Brain (organoid and tissue), 16 donors: ENCODE measurements at places on chromosomes 11 and 22.

- DNase-seq, result no peak
Measured at GRCh38 chr22:30460147-30460546, 11.7 kb downstream of the SEC14L3 start.

DNA sequence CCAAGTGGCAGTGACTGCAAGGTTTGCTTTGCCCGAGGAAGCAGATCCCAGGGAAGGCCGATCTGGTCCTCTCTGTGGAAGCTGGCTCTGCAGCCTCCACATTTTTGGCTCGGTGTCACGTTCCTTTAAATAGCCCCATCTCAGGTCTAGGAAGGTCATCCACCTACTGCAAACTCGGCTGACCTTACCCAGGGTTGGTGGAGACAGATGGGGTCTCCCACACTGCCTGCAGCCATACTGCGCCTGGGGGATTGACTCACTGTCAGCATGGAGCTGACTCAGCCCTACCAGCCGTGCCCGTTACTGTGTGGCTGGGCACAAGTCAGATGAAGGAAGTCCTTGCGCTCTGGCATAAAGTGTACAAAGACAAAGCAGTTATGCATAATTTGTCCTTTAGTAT is 16.9 kb downstream of the CDPF1 start:
- peak; percentile 47 for DNase-seq

GRCh38 chr11:102513869-102514268 is 16.7 kb downstream of the MMP7 start:
- peak; percentile 14 for DNase-seq

- DNase-seq, result no peak
Measured at GRCh38 chr11:60240662-60241061, 2.3 kb downstream of the MS4A4E start.

DNA sequence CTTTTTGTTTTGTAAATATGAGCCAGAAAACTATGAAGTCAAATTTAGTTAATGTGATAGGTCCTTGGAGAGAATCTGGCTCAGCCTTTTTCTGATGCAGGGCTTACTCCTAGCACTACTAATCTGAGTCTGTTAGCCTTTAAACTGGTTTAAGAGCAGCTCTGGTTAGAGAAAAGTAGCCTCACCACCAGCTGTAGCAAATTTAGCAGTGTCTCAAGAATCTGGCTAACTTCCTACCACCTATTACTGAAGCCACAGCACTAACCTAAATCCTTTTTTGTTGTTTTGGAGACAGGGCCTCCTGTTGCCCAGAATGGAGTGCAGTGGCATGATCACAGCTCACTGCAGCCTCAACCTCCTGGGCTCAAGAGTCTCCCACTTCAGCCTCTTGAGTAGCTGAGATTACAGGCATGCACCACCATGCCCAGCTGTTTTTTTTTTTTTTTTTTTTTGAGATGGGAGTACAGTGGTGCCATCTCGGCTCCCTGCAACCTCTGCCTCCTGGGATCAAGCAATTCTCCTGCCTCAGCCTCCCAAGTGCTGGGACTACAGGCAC is 13.9 kb downstream of the RBM4B start:
- DNase-seq, result no peak

- no peak for DNase-seq
Measured at GRCh38 chr22:48084041-48084728, 1321.7 kb downstream of the TBC1D22A start.

GRCh38 chr11:117392001-117392690 is 64.5 kb downstream of the CEP164 start:
- DNase-seq, result no peak

DNA sequence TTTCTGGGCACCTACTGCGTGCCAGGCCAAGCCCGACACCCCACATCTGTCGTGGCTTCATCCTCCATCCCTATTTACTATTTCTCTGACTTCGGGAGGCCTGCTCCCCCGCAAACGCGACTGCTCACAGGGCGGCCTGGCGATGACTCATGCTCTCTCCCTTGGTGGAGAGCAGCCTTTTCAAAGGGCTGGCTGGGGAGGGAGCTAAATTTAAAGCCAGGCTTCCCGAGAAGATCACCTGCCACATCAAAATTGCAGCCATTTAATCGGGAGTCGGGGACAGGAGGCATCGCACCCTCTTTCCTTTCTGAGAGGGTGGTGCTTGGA is 24.9 kb upstream of the SHISAL1 start:
- DNase-seq, result no peak

DNA sequence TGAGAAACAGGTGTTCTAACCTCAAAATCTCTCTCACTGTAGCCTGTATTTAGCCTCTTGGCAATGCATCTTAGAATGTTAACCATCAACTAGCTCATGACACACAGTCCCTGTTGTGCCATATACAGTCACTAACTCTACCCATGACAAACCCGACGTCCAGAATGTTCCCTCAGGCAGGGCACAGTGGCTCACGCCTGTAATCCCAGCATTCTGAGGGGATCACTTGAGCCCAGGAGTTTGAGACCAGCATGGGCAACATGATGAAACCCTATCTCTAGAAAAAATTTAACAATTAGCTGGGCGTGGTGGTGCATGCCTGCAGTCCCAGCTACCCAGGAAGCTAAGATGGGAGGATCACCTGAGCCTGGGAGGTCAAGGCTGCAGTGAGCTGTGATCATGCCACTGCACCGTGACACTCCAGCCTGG is 18.2 kb upstream of the CCDC34 start:
- no peak for DNase-seq

DNA sequence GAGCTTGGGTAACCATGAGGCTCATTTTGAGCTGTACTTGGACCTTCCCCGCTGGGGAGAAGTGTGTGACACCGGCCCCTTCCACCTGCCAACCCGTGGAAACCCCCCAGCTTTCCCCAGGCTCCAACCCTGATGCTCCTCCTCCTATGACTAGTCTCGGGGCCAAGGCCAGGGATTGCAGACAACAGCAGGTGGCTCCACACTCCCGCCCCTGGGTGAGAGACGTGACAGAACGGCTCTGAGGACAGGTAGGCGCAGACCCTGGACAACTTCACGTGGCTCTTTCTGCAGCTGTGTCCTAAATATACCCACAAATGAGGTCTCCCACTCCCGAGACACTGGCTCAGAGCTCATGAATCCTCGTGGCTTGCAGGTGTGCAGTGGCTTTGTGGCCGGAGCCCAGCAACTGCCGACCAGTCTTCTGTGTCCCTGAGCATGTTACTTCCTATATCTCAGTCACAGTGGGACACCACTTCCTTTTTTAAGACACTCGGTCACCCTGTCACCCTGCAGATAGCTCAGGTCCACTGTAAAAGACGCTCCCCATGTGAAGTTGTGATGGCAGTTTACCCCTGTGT is 55.2 kb downstream of the NECTIN1 start:
- no peak for DNase-seq

GRCh38 chr11:32334822-32335221 is 100.5 kb downstream of the WT1 start:
- no peak for DNase-seq

- DNase-seq, result no peak
Measured at GRCh38 chr22:24417901-24418641, 9.3 kb upstream of the ADORA2A start.

DNA sequence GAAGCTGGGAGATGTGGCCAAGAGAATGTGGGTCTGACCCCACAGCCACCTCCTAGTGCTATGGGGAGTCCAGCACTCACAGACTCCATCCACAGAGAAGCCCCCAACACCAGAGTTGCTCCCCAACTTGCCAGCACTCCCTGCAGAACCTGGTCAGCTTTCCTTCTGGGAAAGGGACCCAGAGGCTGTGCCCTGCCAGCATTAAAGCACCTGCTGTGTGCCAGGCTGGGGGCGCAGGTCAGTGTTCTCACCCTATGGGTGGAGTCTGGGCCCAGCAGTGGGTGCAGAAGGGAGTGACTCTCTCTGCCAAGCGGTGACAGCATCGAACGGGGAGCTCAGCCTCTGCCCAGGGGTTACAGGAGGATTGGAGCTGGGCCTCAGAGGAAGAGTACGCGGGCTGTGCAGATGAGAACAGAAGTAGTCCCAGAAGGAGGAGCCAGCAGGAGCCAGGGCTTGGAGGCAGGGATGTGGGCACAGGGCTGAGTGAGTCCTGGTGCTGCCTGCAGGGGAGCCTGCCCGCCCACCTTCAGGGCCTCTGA is 114.4 kb downstream of the MPPED1 start:
- DNase-seq, result no peak

DNA sequence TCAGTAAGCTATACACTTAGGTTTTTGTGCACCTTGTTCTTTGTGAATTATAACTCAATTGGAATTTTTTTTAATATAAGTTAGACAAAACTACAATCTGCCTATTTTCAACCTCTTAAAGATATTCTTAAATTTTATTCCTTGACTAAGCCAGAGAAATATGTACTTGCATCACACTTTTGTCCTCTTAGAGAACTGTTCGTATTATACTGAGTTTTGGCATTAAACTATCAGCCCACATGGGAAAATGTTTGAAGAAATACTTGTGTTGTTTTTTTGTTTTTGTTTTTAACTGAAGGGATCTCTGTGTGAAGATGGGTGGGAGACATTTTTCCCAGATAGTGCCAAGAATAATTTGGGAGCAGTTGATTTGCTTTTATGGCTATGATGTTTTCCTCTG is 25.3 kb downstream of the CEP295 start:
- DNase-seq, result no peak

- DNase-seq, result no peak
Measured at GRCh38 chr22:44275631-44275995, 37.1 kb downstream of the SHISAL1 start.

GRCh38 chr22:47270463-47271135 is 508.1 kb downstream of the TBC1D22A start:
- no peak for DNase-seq

GRCh38 chr11:77171885-77172665 is 44.0 kb downstream of the MYO7A start:
- DNase-seq, result no peak

- DNase-seq, result no peak
Measured at GRCh38 chr11:95508219-95508890, 277.4 kb upstream of the SESN3 start.

GRCh38 chr11:61533039-61533375 is 24.5 kb downstream of the LRRC10B start:
- no peak for DNase-seq

DNA sequence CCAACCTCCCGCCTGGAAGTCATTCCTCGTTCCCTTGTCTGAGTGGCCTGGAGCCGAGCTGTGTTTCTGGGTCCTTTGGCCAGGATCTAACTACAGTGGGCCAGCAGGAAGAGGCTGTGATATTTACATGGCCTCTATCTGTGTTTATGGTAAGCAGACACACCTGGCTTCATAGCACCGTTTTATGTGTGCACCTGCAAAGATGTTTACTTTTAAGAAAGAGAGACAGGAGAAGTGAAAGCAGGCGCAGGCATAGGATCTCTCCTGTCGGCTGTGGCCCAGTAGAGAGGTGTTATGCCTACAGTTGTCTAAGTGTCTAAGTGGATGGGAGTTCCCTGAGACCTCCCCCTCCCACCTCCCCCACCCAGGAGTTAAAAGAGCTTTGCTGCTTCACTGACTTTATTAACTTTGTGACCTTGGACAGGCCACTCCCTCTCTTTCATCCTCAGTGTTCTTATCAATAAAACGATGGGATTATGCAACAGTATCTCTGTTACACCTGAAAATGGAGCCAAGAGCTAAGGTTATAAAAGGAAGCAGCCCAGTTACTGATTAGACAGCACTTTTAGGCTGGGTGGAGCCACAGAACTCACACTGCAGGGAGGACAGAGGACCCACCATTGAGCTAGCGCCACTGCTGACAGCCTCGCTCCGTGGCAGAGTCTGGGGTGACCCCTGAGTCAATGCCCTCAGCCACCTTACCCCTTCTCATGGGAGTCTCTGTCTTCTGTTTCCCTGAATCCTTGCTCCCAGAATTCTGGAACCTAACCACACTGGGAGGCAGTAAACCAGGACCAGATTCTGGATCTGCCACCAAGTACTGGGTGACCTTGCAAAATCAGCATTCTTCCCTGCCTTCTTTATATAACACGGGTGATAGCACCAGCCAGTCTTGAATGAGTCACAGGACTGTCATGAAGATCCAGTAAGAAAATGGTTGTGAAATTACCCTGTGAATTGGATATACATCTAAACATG is 22.0 kb downstream of the ST14 start:
- no peak for DNase-seq

DNA sequence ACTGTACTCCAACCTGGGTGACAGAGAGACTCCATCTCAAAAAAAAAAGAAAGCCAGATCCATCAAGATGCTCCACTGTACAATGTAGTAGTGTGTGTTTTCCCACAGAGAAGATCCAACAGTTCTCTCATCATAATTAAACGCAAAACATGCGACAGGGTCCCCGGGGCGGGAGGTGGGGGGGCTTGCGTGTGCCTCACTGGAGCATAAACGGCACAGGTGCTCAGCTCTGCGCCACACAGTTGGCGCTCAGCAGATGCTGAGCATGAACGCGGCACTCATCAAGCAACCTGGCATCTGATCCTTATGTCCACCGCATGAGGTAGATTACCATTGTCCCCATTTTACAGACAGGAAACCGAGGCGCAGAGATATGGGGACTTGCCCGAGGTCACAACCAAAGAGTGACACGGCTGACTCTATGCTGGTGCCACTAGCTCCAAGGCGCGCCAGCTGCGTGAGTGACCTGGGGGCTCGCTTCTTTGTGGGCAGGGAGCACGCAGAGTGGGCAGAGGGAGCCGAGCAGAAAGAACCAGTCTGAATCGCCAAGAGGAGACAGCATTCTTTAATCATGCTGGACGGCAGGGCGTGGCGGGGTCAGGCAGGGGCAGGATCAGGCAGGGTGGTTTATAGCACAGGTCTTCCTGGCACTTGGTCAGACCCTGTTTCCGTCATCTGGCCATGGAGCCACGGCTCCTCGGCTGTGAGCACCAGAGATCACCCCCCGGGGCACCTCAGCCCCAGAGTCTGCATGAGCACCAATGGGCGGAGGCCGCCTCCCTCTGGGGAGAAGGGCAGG is 8.2 kb downstream of the C1QTNF6 start:
- no peak for DNase-seq

- peak; percentile 60 for DNase-seq
Measured at GRCh38 chr11:43810929-43811596, 69.6 kb upstream of the ALKBH3 start.

DNA sequence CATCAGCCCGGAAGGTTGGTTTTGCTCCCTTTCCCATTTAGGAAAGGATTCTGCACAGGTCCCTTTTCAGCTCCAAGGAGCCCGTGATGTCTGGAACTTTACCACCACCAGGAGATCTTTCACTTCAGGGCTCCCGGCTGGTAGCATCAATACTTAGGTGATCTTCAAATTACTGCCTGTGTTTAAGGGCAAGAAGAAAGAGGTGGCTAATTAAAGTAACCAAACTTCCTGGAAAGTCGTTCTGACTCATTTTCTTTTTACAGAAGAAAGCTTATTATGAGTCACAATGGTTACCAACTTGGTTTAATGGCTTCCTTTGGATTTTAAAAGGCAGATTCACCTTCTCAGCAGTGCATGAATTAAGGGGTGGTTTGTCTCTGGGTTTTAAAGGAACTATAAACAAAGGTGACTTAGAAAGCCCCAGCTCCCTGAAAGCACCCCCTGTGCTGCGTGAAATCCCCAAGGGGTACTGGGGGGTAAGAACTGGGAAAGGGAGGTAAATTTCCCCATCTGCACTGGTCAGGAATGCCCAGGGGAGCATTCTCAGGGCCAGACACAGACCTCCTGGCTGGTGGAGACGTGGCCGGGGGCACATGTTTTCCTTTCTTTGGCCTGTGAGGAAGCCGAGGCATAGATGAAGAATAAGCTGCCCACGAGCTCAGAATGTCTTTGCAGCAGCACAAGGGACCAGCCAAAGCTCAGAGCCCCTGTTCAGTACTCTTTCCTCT is 8.8 kb downstream of the POU2F3 start:
- no peak for DNase-seq

GRCh38 chr11:118263695-118264568 is at the start of gene MPZL2:
Gene MPZL2, minus strand, starts transcription at chr11:118264297. Its CDS starts 144 bp downstream, at chr11:118264153.
- DNase-seq, result no peak
